ENCODE measurements at places on chromosomes 11 and 22.
A peak's percentile ranks its signal among the peaks of the same experiment; 100 is the strongest.

DNA sequence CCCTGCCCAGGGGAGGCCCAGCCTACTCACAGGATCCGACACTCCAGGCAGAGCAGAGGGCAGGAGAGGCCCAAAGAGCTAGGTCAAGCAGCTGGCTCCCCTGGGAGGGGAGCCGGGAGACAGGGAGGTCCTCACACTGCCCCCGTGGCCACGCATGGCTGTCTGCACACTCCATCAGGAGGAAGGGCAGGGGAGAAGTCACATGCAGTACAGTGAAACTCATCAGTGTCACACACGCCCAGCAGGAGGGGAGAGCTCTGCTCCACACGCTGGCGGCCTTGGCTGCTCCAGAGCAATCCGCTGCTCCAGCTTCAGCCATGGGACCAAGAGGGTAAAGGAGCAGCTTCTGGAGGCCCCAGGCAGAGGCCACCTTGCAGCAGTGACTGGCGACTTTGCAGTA, 14.3 kb downstream of the TCIRG1 start:
- DNase-seq = no peak

DNA sequence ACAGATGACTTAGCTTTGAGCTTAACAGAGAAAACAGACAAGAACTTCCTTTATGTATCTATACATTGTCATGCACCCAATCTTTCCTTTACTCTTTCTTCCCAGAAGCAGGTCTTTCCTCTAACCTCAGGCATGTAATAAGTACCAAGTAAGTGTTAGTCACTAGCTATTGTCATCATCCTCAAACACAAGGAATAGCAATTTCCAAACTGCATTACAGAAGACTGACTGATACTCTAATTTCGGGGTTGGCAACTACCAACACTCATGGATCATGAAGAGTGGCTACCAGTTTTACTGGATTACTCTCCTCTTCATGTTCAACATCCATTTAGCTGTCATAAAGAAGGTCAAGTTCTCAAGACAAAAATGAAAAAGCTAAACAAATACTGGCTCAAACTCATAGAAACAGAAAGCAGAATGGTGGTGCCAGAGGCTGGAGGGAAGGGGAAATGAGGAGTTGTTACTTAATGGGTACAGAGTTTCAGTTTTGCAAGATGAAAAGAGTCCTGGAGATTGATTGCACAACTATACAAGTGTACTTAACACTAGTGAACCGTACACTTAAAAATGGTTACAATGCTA, 111.6 kb downstream of the SIK3 start:
- DNase-seq = no peak

GRCh38 chr11:34380696-34381095, 22.9 kb upstream of the ABTB2 start:
- DNase-seq = no peak

DNA sequence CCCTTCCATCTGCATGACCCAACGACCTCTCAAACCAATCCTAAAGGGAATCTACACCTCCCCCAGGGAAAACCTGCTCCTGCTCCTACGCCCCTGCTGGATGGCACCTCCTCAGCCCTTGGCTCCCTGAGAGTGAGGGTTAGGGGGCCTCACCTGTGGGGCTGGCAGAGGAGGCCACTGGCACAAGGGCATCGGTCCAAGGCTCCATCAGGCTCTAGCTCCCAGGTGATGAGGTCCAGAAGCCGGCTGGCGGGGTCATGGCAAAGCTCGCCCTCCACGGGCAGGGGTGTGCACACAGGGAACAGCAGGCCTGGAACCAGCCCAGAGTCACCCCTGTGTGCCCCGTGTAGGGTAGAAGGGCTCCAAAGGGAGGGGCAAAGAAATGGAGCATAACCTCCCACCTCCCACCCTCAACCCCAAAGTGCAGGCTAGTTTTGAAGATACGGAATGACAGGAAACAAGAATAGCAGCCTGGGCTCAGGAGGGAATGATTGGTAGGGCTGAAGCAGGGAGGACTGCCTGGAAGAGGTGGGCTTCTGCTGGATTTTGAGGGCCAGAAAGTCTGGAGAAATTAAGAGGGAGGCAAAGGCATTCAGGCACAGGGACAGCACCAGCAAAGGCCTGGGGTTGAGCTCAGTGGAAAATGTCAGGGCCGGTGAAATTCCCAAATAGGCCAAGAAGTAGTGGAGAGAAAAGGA, 42.6 kb downstream of the DKK3 start:
- no peak for DNase-seq

GRCh38 chr11:78821371-78822306, 247.0 kb upstream of the NARS2 start:
- DNase-seq = no peak

DNA sequence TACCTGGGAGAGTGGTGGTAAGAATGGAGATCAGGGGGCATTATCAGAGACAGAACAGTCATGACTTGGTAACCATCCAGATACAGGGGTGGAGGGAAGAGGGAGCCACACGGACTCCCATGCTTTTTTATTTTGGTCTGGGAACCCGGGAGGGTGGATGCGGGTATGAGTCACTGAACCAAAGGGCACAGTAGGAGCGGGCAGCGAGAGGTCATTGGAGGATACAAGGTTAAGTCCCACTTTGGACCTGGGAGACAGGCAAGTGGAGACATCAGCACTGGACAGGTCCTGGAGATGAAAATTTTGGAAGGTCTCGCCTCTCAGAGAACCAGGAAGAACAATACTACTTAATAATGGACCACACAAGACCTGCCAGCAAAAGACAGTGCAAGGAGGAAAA, 6.7 kb downstream of the HDHD5 start:
- DNase-seq = no peak

DNA sequence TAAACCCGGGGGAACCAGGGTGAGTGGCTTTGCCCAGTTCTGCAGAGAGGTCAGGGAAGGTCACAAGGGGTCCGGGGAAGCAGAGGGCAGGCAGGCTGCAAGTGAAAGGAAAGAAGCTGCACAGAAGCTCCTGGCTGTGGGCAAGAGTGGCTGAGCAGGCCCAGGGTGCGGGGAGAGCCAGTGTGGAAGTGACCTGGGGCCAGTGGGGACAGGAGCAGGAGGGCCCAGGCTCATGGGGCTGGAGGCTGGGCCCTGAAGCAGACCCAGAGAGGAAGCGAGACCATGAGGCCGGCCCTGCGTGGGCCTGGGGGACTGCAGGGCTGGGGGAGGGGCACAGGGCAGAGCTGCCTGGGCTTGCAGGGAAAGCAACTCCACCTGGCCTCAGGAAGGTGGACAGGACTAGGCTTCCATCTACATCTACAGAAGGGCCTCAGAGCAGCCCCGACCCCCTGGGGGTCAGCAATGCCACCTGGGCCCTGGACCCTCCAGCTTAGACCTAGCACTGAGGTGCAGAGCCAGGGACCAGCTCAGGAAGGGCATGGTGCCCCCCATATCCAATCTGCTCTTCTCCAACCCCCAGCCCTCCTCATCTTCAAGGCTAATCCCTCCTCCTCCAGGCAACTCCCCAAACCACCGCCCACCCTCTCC, 11.6 kb downstream of the IGF2 start:
- DNase-seq = no peak

- no peak for DNase-seq
These were observed 54.2 kb downstream of the OTOG start for GRCh38 chr11:17601256-17601671.

GRCh38 chr22:38041760-38042487, 15.3 kb upstream of the PICK1 start:
- DNase-seq = no peak

DNA sequence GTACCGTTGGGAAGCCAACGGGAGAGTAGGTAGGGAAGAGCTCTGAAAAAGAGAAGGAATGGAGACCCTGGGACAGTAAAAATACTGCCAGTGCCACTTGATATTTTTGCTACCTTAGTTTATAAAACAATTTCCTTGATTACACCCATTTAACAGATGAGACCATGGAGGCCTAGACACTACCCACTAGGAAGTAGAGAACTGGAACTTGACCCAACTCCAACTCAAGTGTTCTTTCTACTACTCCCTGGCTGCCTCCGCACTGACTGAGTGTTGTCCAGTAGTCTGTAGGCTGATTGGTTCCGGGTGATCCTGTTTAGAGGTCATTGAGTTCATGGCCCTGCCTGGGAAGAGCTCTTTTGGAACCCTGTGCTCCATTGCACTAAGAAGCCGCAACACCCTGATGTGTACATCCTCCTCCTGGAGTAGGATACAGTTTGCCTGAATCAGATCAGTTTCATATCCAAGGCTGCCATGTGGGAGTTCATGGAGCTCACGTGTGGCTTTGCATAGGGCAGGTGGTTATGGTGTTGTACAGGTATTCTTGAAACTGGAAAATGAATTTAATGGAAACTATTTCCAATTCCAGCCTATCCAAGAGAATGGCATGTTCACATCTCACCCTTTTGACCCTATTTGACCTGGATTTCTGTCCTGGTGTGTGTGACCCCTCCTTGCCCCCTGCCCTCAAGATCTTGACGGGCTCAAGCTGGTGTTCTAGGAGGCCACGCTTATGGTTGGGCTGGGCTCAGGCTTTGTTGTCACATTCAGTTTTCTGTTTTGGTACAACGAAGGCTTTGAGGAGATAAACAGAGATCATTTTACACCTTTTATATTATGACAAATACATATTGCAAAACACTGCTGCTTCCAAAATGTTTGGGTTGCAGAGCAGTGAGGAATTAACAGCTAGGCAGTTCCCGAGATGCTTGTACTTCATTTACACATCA, 102.2 kb upstream of the NNMT start:
- DNase-seq = no peak

DNA sequence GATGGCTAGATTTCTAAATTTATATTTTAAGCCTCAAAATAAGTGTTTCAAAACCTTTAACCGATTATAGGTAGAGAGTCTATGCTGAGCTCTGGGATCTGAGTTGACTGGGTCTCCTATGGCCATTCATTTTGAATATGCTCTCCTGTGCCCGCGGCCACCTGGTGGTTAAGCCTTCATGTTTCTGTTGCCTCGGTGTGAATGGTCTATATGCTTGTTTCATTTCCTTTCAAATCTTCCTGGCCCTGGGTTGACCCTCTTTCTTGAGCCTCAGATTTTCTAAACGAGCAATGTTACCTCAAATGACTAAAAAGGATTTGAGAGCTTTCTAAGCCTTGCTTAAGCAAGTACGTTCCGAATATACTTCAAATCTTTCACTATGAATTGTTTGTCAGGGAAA, 789.4 kb upstream of the KIRREL3 start:
- DNase-seq = peak; percentile 16

GRCh38 chr11:39255648-39256047, 2203.8 kb downstream of the LRRC4C start:
- no peak for DNase-seq

- DNase-seq = no peak
These were observed 53.4 kb upstream of the WNT7B start for GRCh38 chr22:46030231-46030880.

DNA sequence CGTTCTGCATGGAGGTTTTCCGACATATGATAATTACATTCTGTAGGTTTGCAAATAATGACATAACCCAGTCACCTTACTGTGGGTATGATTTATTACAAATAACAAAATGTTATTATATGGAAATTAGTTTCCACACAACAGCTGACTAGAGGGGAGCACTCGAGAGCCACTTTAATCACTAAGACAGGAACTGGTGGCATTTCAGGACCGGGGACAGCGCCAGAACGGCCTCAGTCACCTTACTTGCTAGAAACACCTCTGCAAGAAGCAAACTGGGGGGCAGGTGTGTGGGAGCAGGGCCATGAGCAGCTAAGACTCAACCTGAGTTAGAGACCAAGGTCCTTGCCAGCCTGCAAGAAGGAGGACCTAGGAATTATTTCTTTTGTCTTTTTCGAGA, 199.9 kb downstream of the DSCAML1 start:
- DNase-seq = no peak

GRCh38 chr11:132992838-132993631, 539.3 kb downstream of the OPCML start:
- DNase-seq = no peak

GRCh38 chr22:27617214-27617881, 184.2 kb downstream of the MN1 start:
- DNase-seq = no peak

GRCh38 chr11:11071486-11071885, 213.6 kb upstream of the ZBED5 start:
- no peak for DNase-seq

GRCh38 chr11:120635136-120635810, 123.7 kb downstream of the GRIK4 start:
- no peak for DNase-seq

DNA sequence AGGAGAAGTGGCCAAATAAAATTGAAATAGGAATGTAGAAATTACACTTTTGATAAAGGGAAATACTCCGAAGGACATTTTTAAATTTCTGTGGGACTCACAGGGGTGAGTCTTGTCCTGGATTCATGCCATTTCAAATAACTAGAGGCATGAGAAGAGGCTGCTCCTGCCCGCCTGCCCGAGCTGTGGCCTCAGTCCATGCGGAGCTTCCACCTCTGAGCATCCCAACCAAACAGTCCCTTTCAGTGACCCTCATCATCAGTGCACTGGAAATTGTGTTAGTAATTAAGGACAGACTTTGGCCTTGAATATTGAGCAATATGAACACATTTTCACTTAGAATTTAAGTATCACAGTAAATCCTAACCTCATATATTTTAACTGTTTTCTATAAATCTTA, 25.6 kb downstream of the GRIA4 start:
- no peak for DNase-seq

DNA sequence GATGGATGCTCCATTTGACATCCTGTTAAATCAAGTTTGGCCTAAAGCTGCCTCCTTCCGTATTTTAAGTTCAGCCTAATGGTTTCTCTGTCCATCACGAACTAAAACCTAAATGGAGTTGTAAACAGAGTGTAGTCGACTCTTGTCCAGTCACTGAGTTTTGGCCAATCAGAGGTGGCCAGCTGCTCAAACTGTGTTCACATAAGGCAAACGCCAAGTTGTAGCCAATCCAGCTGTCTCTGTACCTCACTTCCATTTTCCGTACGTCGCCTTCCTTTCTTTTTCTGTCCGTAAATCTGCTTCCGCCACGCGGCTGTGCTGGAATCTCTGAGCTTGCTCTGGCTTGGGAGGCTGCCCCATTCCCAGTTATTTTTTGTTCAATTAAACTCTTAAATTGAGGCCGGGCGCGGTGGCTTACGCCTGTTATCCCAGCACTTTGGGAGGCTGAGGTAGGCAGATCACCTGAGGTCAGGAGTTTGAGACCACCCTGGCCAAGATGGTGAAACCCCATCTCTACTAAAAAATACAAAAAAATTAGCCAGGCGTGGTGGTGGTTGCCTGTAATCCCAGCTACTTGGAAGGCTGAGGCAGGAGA, 20.7 kb upstream of the CARS1 start:
- no peak for DNase-seq

DNA sequence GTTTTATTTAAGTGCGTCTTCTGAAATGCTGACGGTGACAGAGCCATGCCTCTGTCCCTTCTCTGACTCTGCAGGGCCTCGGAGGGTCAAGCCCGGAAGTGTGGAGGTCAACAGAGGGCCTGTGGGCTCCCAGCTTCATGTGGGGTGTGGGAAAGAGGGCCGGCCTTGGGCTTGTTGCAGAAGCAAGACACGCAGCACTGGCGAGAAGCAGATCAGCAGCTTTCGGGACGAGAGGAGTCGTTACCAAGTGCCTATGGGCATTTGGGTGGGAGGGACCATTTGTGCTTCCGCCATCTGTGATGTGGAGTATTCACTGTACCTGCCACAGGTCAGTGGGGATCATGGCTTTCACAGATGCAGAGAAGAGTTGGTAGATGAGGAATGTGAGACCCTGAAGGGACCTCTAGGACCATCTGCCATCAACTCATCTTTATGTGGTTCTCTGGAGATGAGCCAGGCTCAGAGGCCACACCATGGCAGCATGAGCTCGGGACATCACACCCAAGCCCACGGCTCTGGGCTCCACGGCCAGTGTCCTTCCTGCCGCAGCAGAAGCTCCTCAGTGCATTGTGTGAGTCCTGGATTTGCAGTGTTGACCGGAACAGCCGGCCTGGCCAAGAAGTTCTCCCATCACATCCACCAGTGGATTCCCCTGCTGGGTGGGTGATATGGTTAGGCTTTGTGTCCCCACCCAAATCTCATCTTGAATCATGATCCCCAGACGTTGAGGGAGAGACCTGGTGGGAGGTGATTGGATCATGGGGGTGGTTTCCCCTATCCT, 590.7 kb downstream of the TBC1D22A start:
- no peak for DNase-seq
